Stimulated activated CD4-positive, alpha-beta T cell treated with anti-CD3 and anti-CD28 coated beads, Interleukin-4, amount 100 ng/mL, for 48 hours (primary cell): ENCODE measurements at places on chromosomes 12 and 14.

DNA sequence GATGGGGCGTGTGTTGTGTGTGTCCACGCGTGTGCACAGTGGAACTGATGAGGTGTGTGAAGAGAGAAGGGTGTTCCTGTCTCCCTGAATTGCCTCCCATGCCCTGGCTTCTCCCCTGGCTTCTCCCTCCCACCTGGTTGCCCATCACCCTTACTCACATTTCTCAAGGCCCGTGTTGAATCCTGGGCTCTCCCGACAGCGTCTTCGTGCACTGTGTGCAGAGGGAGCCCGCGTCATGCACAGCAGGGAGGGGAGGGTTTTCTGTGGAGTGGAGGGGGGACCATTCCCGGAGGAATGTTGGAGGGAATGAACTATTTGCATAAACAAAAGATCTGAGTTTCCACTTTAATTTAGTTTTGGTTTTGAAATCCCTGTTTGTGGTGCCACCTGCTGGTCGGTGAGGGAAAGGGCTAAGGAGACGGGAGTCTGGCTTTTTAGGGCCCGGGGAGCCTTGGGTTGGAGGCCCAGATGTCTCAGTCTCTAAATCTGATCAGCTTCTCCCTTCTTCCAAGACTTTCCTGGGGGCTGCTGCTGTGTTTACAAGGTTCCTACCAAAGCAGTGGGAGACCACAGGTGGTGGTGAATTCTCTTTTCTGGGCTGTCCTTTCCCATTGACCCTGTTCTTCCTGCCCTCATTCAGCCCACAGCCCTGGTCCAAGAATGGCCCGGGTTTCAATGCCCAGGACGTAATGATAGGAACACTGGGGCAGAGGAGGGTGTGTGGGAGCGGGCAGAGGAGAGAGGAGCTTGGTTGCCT is at the start of gene C1R:
TSS of gene C1R (minus strand) at position 217 of the 757 bp plus-strand sequence. CDS start at position 160, 57 bp downstream.
- peak; percentile 55 for DNase-seq

DNA sequence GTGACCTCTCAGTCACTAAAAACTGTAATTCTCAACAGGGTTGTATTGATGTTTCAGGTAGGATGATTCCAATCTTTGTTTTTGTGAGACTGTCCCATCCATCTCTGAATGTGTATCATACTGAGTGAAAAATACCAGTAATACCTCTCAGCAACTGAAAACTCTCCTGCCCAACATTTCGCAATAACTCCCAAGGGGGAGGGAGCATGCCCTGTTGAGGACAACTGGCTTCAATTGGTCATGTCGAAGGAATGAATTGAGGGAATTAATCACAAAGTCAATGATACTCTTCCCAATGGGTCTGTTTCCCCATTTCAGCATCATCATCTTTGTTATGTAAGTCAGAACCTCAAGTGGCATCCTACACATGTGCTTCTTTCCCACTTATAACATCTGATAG is 102.4 kb upstream of the E2F7 start:
- DNase-seq: no peak

DNA sequence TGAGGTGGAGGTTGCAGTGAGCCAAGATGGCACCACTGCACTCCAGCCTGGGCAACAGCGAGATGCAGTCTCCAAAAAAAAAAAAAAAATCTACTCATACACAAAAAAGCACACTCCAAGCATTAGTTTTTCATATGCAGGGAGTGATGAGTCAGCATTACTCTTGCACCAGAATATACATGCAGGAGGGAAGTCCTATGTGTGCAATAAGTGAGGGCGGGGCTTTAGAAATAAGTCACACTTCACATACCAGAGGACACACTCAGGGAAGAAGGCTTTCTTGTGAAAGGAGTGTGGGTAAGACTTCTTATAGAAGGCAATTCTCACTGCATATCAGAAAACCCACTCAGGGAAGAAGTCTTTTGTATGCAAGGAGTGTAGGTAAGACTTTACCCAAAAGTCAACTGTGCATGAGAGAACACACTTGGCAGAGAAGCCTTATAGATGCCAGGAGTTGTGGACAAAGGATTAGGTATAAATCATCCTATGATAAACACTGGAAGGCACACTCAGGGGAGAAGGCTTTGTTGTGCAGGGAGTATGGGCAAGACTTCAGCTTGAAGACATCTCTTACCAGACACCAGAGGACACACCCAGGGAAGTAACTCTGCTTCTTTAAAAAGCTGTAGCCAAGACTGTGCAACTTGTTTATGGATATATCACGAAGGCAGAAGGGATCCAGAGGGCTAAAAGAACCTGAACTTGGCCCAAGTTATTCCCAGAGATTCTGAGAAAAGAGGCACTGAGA is 50.5 kb downstream of the ATF7 start:
- DNase-seq: no peak

GRCh38 chr14:71721791-71722190 is 210.4 kb upstream of the RGS6 start:
- DNase-seq: no peak

GRCh38 chr14:38887696-38888095 is 215.3 kb downstream of the SEC23A start:
- no peak for DNase-seq

- DNase-seq: peak; percentile 58
Measured at GRCh38 chr12:124713436-124714082, 146.1 kb upstream of the NCOR2 start.

- no peak for DNase-seq
Measured at GRCh38 chr14:55120571-55121495, 8.2 kb upstream of the LGALS3 start.

DNA sequence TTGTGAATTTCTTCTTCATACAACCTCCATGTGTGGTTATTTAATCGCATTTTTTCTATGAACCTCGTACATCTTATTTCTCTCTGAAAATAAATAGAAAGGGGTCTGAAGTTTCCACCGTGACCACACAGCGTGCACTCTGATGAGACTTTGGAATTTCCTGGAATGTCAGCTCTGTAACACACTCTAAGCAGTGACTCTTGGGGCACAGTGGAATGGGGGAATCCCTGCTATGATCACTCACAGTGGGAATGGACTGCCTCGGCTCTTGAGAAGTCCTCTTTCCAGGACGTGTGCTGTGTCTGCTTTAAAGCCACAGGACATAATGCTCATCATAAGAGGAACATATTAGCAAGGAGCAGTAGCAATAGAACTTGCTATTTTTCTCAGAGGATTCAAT is 416.2 kb downstream of the EGLN3 start:
- no peak for DNase-seq

DNA sequence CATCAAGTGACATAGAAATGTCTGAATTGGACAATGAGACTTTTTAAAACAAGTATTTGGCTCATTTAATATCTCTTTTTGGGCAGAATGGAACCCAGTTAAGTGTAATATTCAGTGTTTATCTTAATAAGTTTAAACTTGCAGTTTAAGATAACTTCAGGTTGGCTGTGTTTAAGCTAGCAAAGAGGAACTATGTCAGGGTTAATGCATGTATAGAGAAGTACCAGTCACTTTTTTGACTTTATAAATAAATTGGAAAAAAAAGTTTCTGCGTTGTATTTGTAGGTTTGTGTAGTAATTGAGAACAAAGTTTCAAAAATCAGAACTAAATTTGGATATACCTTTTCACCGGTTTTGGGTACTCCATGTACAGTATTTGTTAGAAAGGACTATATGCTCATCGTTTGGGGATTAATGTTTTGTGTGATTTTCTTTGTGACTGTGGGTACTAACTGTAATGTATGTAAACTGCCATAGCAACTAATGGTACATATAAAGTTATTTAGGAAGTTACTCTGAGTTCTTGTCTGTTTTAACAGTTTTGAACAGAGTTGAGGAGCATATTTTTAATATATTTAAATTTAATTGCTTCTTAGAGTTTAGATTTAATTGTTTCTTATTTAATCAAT is 4.5 kb downstream of the HMGA2 start:
- no peak for DNase-seq

DNA sequence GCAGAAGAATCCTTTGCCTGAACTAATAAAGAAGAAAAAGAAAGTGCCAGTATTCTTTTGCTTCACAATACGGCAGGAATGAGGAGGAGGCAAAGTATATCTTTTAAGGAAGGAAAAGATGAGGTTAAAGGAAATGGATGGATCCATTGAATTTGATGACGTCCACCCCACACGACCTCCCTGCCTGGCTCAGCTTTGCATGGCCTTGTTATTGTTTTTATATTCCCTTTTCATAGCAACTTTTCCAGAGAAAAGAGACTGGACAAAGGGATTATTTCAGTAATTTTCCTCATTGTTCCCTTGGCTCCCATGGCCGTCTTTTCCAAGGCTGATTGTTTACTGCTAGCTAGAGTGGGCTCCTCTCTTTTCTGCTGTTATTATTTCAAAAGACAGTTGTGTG is 123.2 kb upstream of the SEL1L start:
- no peak for DNase-seq

DNA sequence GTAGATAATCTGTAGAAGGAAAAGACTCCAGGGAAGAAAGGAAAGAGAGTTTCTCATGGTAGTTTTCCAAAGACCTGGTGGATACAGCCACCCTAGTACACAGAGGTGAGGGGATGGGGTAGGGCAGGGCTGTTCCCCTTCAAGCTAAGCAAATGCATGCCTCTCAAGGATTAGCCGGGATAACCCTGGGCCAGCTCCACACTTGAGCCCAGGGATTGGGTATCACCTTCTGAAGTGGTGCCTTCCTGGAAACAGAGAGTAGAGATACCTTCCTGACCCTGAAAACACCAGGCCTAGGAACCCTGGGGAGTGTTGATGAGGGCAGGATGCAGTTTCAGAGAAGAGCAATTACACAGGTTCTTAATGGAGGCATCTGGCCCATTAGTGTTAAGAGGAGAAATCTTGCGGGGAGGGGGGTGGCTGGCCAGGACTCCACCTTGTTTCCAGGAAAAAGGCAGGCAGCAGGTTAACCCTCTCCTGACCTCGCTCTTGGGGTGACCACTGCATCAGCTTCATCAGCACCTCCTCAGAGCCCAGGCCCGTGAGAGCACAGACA is 106.9 kb upstream of the TMEM233 start:
- DNase-seq: no peak

GRCh38 chr12:74889563-74890236 is 319.9 kb downstream of the KCNC2 start:
- no peak for DNase-seq

GRCh38 chr12:119783787-119784186 is 93.3 kb downstream of the CIT start:
- DNase-seq: no peak
